BE2C (cell line): ENCODE measurements at places on chromosomes 13 and 19.

- DNase-seq = no peak
Measured at GRCh38 chr19:48991873-48992580, 1.1 kb downstream of the GYS1 start.

GRCh38 chr19:2409352-2409912 is 18.0 kb downstream of the TIMM13 start:
- no peak for DNase-seq

- no peak for DNase-seq
Measured at GRCh38 chr19:29538651-29539050, 12.9 kb downstream of the VSTM2B start.

- DNase-seq = peak; percentile 96
Measured at GRCh38 chr19:40403262-40403984, 9.8 kb downstream of the PRX start.
